Left ventricle myocardium superior (tissue), 1 donor: ENCODE measurements at places on chromosomes 7 and 10.

DNA sequence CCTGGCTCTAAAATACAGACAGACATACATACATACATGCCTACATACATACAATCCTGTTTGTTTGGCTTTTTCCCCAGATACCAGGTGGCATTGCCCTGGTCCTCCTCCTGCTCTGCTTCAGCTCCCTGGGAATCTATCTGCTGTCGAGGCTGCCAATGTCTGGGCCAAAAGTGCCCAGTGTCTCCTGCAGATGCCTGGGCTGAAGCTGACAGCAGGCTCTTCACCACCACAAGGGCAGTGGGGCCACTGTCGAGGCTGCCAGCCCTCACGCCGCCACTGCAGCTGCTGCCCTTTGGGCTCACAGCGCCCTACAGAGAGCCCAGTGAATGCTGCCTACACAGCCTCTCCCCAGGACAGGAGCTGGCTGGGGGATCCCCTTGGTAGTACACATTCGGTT is 18.0 kb upstream of the STN1 start:
- DNase-seq: no peak

- no peak for DNase-seq
These were observed 475 bp downstream of the NEUROD6 start for GRCh38 chr7:31340051-31340450.

DNA sequence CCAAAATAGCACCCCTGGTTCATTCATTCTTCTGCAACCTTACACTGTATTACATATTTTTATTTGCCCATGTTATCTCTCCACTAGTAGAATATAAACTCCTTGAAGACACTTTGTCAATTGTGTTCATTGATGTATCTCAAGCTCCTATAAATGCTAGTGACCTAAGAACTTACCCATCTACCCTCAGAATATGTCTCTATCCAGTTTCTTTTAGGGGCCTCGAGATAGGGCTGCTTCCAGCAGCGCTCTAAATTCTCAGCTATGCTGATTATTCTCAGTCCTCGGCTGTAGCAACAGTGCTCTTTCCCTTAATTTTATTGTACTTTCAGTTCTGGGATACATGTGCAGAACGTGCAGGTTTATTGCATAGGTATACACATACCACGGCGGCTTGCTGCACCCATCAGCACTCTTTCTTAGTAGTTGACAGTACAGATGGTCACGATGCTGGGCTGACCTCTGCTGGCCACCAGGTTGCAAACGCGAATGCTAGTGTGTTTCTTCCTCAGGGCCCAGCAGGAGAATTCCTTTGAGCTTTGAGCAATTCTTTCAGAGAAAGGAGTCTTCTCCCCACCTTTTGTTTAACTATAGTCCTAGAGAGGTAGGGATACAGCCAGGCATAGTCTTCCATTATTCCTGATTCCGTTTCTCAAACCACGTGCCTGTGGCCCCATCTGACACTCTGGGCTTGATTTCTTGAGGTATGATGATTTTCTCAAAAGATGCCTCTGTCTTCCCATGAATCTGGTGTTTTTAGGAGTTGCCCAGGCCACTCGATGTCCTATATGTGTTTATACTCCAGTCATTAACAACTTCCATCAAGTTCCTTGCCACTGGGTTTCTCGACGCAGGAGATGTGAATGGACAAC is 49.1 kb upstream of the CDC14C start:
- DNase-seq: peak; percentile 67

DNA sequence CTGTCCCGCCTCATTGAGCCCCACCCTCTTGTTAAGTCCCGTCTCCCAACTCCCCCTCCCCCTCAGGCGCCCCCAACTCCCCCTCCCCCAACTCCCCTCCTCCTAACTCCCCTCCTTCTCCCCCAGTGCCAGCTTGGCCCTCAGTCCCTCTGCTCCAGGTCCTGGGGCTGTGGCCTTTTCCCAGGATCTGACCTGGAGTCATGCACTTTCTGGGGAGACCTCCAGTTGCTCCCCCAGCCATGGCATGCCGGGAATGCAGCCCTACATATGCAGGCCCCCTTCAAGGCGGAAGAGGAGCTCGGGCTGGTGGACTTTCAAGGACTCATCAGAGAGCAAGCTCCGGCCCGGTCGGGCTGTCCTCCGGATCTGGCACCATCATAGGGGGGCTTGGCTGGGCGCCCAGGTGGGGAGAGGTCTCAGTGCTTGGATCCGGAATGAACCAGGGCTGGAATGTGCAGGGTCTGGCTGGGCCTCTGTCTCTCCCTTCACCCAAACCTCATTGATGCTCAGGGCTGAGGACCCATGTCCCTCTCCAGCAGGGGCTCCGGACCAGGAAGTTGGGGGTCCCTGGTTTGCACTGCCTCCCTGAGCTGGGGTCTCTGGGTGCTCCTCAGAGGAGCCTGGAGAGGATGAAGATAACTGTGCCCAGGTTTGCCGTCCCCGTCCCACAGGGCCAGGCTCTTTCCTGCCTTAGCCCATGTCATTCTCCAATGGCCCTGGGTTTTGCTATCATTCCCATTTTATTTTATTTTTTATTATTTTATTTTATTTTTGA is 41.1 kb downstream of the TMEM270 start:
- DNase-seq: no peak

DNA sequence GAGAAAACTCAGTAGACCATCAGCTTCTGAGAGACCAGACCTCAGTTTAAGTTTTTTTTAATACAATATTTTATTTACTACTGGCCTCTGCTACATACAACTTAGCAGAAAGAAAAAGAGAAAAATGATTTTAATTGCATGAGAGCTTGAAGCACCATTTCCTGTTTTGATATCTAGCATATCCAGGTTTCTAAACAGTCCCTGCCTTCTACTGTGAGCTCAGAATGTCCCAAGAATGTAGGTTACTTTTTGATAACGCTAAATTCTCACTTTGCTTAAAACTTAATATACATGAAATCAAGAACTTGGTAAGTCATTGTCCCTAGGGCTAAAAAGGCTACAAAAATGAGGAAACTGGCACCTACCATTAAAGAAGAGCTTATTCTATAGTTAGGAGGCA is 7.0 kb downstream of the TMEM243 start:
- no peak for DNase-seq

- peak; percentile 12 for DNase-seq
These were observed 222.9 kb downstream of the DNAJB6 start for GRCh38 chr7:157559596-157560257.

DNA sequence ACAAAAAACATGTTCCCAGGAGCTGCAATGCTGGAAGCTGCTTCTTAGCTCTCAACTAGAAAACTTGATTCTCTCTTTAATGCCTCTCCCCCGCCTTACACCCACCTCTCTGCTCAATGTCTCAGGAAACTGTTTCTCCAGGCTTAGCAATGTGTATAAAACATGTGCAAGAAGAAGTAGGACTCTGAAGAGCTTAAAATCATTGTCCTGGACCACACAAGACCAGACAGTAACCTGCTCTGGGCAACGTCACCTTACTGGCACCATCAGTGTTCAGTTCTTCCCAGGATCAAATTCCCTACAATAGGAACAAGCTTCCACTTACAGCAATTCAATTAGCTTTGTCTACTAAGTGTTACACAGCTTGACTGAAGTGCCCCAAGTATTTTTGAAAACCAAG is 104.9 kb downstream of the RAPGEF5 start:
- no peak for DNase-seq

DNA sequence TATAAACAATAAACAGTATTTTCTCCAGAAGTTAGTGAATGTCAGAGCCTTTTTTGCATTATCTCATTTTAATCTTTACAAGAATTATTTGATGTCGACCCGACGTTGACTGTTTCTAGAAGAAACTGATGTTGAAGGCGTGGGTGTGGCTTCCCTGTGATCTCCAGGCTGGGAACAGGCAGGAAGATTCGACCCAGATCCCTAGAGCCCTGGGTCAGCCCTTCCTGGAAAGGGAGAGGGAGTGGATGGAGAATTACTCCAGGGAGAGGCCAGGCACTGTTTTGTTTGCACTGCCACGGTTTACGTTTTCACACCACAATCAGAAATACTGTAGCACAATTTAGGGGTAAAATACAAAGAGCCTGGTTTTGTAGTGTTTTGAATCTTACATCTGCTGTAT is 133.1 kb downstream of the ADARB2 start:
- no peak for DNase-seq

DNA sequence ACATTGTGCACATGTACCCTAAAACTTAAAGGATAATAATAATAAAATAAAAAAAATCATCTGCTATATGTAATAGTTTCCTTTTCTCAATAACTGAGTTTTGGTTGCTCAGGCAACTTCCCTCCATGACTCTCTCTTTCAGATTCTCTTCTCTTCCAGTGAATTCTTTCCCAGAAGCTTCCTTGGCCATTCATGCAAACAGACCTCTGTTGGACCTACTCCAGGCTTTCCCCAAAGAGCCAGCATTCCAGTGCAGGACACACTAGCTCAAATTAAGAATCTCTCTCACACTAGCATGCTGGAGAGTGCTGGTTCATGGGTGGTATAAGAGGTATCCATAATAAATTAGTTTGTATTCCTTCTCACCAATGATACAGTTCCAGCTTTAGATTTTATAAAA is 31.0 kb upstream of the ZEB1 start:
- no peak for DNase-seq

GRCh38 chr7:102404005-102404861 is 8.1 kb downstream of the PRKRIP1 start:
- DNase-seq: no peak

DNA sequence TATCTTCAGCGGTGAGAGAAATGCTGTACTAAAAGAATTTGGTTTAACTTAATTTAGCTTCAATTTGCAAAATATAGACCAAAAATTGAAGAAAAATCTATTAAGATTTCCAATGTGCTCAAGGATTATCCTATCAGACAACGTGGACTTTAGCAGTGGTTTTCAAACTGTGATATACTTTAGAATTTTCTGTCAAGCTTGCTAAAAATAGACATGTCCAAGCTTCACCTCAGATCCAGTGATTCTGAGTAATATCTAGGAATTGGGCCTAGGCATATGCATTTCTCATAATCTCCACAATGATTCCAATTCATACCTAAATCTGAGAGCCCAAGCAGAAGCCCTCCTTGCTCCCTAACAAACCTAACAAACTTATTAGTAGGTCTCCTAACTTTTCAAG is 3.4 kb downstream of the WASL start:
- no peak for DNase-seq

GRCh38 chr7:19061331-19061730 is 56.1 kb downstream of the TWIST1 start:
- no peak for DNase-seq

GRCh38 chr7:14777806-14778205 is 124.7 kb downstream of the DGKB start:
- DNase-seq: no peak

GRCh38 chr7:127885843-127886242 is 145.4 kb downstream of the LRRC4 start:
- peak; percentile 35 for DNase-seq

DNA sequence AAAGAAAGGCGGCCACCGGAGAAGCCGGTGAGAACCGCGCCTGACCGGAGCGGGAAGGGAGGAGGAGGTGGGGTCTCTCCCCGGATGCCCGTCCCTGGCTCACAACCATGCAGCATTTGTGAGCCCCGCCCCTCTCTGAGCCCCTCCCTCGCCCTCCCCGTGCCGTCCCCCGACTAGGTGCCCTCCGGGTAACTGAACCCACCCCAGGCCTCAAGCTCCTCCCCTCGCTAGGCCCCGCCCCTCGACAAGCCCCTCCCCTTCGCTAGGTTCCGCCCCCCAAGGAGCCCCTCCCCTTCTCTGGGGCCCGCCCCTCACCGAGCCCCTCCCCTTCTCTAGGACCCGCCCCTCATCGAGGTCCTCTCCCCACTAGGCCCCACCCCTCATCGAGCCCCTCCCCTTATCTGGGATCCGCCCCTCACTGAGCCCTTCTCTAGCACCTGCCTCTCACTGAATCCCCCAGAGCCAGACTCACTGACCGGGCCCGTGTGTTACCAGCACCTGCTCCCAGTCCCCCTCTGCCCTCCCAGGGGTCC is 42.2 kb upstream of the HSPB1 start:
- DNase-seq: no peak

DNA sequence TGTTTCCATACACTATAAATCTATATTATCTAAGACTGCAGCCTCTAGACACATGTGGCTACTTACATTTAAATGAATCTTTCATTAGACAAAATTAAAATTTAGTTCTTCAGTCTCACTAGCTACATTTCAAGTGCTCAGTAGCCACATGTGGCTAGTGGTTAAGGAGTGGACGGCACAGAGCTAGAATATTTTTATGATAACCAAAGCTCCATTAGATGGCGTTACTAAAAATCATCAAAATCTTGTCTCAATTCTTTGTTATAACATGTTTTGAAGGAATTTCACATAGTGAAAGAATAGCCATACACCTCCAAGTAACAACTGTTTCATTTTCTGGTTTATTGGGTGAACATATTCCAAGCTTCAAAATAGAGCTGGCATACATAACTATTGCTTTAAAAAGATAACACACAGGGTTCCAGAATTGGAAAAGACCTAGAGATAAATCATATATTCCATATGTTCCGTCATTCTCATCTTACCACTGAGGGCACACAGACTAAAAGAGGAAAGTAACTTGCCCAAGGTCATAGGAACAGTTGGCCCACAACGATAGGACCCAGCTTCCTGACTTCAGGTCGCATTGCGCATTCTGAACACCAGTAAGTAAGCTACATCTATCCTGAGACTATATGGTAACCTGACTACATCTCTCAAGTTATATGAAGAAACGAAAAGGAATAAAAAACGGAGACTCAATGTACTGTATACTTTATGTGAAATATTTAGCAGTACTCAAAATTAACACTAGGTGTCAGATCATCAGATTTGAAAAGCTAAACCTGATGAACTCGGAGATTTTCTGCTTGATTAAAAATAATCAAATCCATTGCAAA is 66.6 kb downstream of the CAV1 start:
- no peak for DNase-seq

DNA sequence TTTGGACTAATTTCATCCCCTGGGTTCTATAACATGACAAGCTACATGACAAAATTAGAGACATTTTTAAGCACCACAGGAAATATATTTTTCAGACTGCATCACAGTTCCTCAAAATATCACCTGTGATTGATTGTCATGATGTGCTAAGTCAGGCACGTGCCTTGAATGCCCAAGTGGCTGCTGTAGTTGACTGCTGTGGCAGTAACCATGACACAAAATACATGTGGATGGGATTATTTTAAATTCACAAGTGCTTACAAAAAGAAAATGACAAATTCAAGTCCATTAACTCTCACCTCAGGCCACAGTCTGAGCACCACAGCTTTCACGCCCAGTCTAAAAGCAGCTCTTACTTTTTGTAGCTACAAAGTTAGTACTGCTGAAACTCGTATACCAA is 45.5 kb downstream of the TNPO3 start:
- DNase-seq: no peak

DNA sequence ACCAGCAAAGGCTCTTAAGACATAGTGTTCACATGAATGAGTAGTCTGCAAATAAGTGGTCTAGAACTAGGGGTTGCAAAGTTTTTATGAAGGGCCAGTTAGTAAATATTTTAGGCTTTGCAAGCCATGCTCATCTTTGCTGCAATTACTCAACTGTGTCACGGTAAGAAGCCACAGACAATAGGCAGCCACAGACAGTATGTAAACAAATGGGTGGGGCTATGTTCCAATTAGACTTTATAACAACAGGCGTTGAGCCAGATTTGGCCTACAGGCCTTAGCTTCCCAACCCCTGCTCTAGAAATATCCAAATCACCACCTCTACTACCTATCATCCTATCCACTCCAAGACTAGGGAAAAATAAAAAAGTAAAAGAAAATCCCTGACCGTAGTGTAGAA is 9.2 kb downstream of the IKZF5 start:
- no peak for DNase-seq
